ENCODE measurements at places on chromosomes 3 and 15.

DNA sequence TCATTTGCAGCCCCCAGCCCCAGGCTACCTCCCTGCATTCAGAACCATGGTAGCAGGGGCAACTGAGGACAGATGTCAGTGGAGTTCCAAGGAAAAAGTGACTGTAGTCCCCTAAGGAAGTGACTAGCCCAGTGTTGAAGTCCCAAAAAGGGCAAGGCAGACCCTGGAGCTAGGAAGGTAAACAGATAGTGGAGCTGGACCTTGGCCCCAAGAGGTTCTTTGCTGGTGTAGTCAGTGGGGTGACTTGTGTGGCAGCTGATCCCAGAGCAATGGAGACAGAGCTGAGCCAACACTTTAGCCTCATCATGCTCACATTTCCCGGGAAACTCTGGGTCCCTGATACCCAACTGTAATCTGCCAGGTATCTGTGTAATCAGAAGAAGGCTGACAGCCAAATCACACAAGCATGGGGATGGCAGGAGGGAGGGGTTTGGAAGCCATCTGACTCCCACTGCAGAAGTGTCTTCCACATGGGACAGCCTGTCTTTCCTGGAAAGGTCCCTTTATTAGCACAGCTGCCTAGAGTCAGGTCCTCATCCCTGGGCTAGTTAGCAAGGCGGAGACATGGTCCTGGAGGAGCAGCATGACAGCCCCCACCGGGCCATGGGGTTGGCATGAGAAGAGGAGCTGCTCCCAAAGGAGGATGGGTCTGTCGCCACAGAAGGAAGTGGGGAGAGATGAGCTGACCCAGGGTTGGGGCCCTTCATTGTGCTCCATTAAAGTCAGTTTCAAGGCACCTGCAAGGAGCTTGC is 39.8 kb downstream of the PXYLP1 start:
- DNase-seq = no peak

DNA sequence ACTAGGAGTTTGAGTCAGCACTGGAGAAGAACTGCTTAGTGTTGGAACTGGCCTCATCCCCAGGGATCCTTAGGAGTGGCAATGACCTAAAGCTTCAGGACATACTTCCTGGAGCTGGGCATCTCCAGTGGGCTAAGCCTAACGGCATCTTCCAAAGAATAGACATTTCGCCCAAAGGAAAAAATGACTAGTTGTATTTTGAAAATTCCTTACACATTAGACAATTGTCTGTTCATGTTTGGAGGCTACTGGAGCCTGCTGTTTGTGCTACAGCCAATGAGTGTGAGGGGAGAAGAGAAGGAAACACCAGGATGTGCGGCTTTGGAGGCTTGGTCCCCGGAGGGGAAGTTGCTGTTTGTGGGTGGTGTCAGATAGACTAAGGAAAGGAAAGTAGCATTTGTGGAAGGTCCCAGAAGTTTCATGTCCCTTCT is 77.6 kb downstream of the POLR2M start:
- DNase-seq = no peak

DNA sequence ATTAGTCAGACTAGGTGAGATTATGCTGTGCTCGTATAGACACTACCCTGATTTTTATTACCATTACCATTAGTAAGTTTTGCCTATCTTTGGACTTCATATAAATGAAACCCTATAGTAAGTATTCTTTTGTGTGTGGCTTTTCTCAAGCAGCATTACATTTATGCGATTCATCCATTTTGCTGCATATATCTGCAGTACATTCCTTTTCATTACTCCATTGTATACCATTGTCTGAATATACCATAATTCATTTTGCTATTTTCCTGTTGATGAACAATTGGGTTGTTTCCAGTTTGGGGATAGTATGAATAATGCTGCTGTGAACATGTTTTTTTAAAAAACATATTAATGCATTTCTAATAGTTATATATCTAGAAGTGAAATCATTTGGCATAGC is 45.3 kb downstream of the TMEM212 start:
- no peak for DNase-seq

DNA sequence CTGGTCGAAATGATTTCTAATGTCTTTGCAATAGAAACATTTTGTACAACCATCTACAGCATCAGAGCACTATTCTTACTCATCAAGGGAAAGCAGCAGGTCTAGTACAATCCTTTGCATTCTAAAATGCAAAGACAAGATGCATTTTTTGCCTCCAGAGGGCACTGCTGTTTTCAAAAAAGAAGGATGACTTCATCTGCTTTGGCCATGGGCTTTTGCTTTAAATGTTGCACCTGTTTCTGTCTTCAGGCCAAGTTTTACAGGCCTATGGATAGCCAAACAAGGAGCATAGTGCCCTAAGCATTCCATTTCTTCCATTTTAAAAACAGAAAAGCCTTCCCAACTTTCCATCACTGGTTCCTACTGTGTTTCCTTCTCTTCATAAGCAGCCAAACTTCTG is 3.4 kb downstream of the PARP9 start:
- no peak for DNase-seq

GRCh38 chr3:183664913-183665381 is 29.5 kb downstream of the KLHL24 start:
- DNase-seq = peak; percentile 26

DNA sequence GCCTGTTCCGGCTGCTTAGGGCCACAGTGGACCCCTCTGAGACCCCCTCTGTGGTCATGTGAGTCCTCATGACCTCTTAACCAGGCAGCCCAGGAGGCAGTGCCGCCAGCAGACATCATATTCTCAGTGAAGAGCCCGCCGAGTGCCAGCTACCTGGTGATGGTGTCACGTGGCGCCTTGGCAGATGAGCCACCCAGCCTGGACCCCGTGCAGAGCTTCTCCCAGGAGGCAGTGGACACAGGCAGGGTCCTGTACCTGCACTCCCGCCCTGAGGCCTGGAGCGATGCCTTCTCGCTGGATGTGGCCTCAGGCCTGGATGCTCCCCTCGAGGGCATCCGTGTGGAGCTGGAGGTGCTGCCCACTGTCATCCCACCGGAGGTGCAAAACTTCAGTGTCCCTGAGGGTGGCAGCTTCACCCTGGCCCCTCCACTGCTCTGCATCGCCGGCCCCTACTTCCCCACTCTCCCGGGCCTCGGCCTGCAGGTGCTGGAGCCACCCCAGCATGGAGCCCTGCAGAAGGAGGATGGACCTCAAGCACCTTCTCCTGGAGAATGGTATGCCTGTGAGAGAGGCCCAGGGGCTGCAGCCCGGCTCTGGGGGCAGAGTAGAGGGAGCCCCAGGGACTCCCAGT is 176.1 kb downstream of the TBC1D2B start:
- no peak for DNase-seq

- DNase-seq = no peak
Observed at GRCh38 chr3:73258057-73258456, 196.6 kb downstream of the EBLN2 start.

- DNase-seq = no peak
Observed at GRCh38 chr15:51425517-51426040, 84.1 kb downstream of the GLDN start.
